Occipital lobe (tissue), 3 donors: ENCODE measurements at places on chromosomes 13 and 19. TPM values are rescaled to one million over a fixed set of nuclear protein-coding genes. Genes with fewer than 3 reads are reported as not detected.

DNA sequence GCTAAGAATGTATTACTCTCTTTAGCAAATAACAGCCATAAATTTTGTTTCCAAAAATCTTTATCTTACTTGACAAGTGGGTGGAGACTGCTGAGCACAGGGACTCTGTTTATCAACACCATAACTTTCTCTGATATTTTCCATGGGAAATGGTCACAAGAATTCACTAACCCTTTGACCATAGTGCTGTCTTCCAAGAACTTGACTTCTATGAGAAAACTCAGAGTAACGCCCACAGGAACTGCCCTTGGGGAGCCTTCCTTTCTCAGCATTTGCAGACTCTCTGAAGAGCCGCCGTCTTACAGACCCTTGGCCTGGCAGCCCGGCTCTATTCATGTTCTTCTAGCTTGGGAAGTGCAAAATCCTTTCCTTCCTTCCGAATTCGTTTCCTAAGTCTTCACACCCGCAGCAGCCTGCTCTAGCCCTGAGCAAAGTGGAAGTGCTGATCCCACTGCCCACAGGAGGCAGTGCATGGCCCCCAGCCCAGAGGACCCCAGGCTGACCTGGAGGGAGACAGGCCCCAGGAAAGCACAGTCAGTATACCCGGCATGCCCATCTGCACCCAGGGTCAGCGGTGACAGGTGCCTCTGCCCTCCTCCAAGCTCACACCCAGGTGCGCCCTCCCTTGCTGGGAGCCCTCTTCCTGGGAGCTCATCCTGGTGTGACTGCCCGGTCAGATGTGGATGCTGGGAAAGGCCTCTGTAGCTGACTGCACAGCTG, 10.2 kb downstream of the GAS6 start:
- no peak for DNase-seq

NCAN gene
- total RNA-seq, result 161 TPM

DNA sequence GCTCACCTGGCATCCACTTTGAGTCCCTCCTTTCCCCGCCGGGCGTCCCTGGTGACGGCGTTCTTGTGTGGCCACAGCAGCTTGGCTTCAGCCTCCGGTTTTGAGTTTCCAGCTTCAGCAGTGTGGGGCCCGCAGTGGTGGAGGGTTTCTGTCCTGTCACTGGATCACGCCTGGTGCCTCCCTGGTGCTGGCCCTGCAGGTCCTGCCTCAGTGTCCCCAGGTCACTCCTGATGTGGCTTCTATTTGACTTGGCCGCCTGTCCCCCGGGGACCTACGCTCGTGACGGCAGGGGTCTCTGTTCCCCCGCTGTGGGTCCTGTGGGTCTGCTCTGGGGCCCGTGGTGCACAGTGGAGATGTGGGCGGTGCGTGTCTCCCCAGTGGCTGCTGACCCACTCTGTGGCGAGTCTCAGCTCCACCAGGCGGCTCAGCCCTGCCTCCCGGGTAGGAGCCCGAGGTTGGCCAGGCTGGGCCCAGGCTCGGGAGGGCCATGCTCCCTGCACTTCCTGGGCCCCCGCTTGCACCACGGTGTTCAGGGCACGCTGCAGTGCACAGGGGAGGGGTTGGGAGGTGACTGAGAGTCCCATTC, 1.9 kb downstream of the ATP4B start:
- no peak for DNase-seq

GRCh38 chr19:14425696-14426138, 6.6 kb upstream of the DDX39A start:
- no peak for DNase-seq

DNA sequence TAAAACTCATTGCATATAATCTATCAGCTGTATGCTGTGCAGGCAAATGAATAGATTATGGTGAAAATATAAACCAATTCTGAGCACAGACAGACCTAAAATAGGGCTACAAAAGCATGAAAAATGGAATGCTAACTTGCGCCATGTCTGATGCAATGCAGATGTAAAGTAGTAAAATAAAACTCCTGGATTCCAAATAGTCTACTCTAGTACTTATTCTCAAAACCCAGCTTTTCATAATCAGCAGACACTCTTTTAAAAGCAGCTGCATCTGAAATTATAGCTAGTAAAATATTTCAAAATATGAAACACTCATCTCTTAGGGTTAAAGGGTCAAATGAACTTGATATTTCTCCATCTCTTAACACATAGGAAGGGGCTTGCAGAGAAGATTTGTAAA, 4.7 kb upstream of the POMP start:
- no peak for DNase-seq

PTBP1 gene
- 33.5 TPM for total RNA-seq

DNA sequence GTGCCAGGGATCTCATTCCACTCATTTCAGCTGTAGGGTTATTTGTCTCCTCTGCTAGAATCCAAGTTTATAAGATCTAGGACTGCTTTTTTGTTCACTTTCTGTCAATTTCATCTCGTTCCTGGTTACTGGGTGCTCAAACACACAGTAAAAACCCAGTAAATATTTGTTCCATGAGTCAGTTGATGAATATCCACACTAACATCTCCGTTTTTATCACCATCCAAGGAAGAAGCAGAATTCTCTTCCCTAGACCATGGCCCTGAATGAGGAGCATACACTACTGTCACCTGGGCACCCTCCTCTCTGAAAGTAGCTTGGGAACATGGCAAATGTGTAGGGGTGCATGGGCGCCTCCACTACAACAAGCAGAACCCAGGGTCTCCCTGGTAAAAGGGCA, 390.8 kb downstream of the FOXO1 start:
- DNase-seq, result no peak

PSG11 gene
- total RNA-seq, result not detected

COL4A2 gene
- 56.8 TPM for total RNA-seq

DNA sequence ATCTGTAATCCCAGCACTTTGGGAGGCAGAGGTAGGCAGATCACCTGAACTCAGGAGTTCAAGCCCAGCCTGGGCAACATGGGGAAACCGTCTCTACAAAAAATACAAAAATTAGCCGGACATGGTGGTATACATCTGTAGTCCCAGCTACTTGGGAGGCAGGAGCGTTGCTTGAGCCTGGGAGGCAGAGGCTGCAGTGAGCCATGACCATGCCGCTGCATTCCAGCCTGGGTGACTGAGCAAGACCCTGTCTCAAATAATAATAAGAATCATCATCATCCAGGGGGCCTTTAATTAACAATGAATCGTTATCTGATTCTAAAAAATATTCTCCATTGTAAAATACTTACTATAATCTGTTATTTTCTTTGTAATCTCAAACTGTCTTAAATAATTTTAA, 283.4 kb downstream of the DACH1 start:
- DNase-seq, result no peak

GRCh38 chr13:98954313-98954712, 23.6 kb downstream of the DOCK9 start:
- no peak for DNase-seq

- no peak for DNase-seq
These were observed 14.7 kb upstream of the POSTN start for GRCh38 chr13:37613236-37613635.

DNA sequence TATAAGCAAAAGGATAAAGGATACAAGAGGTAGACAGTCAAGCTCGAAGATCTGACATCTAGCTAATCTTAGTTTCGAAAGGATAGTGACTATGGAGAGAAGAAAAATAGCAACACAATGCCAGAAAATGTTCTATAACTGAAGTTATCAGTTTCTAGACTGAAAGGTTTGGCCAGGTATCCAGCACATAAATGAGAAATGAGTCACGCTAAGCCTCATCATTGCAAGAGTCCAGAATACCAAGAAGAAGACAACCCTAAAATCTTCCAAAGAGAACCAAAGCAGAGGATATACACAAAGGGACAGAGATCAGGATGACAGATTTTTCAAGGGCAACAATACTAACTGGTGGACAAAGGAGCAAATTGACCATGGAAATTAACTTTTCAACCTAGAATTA, 237.0 kb downstream of the POSTN start:
- no peak for DNase-seq

- no peak for DNase-seq
These were observed 28.5 kb downstream of the ZNF541 start for GRCh38 chr19:47544476-47544875.

DNA sequence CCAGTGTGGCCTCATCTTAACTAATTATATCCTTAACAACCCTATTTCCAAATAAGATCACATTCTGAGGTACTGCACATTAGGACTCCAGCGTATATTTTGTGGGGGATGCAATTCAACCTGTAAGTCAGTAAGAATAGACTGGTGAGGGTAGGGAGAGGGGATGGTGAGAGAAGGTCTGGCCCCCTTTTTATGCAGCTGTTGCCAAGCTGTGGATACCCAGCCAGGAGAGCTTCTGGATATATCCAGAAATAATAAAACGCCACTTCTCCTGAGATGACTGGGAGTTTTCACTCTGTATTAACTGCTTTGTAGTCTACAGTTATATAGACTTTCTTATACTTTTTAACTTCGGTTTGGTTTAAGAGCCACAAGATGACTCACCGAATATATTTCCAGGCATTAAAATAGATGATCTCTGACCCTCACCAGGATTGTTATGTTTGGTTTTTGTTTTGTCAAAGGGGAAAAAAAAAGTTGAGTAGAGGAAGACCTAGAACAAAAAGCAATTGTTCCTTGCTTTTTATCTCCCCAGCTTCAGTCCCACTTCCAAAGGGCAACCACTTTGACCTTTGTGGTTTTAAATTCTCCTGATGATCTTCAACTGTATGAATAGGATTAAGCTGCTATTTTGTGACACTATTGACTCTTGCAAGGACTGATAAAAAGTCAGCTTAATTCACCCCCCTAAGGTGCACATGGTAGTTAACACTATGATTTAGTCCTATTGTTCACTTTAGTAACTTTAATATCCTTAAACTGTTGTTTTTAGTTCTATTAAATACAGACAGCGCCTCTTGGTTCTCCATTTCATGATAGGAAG, 3.1 kb upstream of the NEK3 start:
- no peak for DNase-seq

ACP5 gene
- total RNA-seq, result 0.78 TPM

DNA sequence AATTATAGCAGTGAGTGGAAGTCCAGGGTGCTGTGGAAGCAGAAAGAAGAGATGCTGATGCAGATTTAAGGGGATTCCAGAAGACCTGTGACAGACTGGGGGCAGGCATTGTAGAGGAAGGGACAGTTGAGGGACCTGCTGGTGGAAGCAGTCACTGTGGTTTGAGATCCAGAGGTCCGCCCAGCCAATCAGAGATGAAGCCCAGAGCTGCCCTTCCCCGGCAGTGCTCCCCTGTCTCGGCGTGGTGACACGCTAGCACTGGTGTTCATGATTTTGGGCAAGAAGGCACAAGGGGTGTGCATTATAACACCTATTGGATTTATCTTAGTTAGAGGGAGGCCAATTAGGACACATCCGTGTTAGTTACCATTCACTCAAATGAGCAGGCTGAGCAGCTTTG, 16.1 kb downstream of the TNFRSF19 start:
- DNase-seq, result no peak

GRCh38 chr13:46656786-46657185, 103.8 kb downstream of the LRCH1 start:
- no peak for DNase-seq

GRCh38 chr13:77230560-77230959, 96.3 kb downstream of the MYCBP2 start:
- no peak for DNase-seq

GRCh38 chr19:54352546-54352945, 12.2 kb downstream of the LAIR1 start:
- no peak for DNase-seq

CASP14 gene
- not detected for total RNA-seq
